ENCODE measurements at places on chromosomes 5 and 9.

DNA sequence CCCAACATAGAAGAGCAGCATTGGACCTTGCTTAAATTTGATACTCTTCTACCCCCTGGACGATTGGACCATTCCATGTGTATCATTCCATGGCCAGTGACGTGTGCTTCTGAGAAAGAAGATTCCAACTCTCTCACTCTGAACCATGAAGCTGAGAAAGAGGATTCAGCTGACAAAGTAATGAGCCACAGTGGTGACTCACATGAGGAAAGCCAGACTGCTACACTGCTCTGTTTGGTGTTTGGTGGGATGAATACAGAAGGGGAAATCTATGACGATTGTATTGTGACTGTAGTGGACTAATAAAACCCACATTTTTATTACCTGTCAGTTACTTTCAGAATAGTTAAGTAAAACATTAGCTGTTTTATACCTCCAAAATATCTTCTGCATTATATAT lies 7.5 kb downstream of the HSPA5 start:
- DNase-seq = no peak

DNA sequence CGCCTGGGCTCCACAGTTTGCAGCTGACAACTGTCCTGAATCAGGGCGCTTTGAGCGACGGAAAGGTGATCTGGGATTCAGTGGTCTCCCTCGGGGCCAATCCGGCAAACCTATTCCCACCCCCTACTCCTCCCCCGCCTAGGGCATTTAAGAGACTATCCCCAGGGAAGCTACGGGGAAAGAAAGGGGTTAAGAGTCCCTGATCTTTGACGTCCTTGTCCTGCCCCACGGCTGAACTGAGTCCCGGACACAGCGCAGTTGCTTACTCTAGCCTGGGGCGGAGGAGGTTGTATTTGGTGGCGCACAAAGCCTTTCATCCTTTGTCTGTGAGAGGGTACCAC lies 3.4 kb downstream of the RORB start:
- no peak for DNase-seq

DNA sequence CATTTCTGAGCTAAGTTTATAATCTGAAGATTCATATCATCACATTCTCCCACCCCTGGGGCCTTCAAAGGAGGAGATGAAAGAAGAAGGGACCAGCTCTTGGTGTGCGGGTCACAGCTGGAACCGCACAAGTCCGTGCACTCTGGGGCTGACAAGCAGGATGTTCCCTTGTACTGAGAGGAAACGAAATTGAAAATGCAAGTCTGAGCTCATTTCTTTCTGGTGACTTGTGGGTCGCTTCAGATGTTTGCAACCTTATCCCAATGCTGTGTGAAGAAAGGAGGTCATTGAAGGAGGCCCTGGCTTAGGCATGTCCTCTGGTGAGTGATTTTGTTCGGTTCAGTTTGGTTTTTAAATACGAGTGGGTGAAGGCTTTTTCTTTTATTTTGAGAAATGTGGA lies 59.6 kb downstream of the C9orf152 start:
- DNase-seq = no peak

DNA sequence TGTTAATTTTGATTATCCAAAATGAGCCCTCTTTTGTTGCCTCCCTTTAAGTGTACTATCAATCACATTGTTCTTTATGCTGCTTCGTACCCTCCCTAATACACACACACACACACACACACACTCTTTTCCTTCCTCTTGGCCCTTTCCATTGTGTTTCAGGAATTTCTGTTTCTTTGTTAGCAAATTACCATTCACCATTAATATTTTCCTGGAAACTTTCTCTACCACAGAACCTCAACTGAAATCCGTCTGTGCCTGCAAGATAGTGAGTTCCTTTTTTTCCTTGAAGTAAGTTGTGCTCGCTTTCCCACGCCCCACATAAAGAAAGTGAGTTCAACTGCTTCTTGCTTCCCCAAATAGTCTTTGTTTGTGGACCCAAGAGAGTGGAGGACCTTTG lies 61.8 kb downstream of the SMIM15 start:
- DNase-seq = no peak

- no peak for DNase-seq
Measured at GRCh38 chr5:101482931-101483330, 579.8 kb upstream of the ST8SIA4 start.

- DNase-seq = no peak
Measured at GRCh38 chr5:98004463-98004862, 769.0 kb upstream of the RGMB start.

All from T-helper 9 cell (primary cell).